ENCODE measurements at places on chromosomes 1 and 21.
A peak's percentile ranks its signal among the peaks of the same experiment; 100 is the strongest.

GRCh38 chr1:172613294-172613693 lies 45.6 kb upstream of the FASLG start:
- DNase-seq, result no peak

DNA sequence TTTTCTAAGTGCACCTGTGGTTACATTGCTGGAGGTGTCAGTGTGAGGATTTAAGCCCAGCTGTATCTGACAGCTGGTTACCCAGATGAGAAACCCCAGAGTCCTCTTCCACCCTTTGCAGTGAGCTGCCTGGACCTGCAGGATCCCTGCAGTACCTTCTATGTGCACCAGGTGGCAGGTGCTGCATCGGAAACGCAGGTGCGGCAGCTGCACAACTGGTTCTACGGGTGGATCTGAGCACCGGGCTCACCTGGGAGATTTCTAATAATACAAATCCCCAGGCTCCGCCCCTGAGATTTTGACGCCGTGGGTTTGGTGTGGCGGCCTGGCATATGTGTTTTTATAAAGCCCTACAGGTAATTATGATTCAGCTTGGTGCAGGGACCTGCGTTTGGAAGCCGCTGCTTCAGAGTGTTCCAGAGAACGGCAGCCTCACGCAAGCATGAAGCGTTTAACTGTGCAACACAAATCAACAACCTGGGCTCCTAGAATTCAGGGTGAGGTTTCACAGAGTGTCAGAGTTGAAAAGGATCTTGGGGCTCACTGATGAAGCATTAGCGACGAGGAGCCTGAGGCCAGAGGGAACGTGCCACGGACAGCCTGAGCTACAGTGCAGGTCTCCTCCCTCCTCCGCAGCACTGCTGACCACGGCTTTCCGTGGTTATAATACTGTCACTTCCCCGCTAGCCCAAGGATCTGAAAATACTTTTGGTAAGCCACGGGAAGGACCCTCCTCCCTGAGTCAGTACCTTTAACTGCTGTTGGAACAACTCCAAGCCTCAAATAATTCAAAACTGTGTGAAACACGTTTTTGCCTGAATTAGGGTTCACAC lies 96.7 kb upstream of the TRABD2B start:
- peak; percentile 8 for DNase-seq

DNA sequence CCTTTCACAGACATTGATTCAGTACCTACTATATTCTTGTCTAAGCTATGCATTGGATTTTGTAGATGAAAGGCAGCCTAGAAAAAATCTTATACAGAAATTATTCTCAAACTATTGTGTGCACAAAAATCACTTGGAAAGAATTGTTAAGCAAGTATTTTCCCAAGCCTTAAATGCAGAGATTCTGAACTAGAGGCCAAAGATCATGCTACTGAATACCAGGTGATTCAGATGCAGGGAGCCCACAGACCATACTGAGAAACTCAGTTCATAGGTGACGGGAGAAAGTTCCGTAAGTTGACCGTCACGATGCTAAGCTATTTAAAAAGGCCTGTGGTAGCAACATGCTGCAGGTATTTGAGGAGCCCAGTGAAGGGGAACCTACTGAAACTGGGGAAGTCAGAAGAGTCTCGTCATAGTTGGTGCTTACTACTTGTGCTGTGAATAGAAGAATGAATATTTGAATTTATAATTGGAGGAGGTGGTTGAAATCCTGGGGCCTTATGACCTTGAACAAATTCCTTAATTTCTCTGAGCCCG lies 150.8 kb downstream of the NFIA start:
- DNase-seq, result no peak

DNA sequence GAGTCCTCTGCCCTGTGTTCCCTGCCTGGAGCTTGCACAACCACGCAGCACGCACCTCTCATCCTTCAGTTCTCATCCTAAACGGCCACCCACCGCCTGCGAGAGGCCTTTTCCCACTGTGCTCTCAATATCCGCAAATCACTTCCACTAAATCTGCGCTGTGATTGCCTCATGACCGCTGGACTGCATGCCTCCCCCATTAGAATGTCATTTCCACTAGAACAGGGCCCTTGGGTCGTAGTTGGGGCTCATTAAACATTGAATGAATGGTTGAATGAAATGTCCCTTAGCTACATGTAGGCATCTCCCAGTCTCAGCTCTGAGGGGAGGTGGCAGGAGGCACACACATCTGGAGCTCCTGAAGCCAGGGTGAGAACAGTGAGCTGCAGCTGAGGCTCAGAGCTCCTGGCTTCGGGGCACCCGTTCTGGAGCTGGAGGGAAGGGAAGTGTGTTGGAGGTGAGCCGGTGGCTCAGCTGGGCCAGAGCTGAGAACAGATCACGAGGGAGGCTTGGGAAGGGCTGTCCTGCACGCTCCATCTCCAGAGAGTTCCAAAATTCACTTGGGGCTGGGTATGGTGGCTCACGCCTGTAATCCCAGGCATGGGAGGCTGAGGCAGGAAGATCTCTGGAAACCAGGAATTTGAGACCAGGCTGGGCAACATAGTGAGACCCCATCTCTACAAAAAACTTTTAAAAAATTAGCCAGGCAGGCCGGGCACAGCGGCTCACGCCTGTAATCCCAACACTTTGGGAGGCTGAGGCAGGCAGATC lies 30.4 kb downstream of the TMEM201 start:
- DNase-seq, result no peak

DNA sequence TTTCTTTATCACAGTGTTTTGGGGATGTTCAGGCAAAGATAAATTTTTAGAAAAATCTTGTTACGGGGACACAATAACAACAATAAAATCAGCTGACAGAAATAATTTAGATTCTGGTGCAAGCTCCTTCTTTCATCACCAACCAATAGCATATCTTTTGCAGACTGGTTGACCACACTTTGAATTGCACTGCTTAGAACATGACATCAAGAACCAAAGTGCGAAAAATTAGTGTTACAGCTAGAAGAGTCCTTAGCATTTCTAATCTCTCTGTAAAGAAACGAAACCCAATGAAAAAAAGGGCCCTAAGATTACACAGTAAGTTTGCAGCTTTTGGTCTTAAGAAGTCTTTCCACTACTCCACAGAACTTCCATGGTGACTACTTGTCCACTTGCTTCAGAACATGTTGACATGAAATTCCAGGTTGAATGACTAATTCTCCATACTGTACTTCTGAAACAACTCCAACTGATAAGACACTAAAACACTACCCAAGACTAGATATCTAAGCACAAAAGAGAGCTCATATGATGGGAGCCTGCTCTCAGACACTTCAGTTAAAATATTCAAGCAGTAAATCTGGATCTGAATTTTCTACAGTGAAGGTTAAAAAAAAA lies 31.3 kb downstream of the XKR8 start:
- DNase-seq, result no peak

DNA sequence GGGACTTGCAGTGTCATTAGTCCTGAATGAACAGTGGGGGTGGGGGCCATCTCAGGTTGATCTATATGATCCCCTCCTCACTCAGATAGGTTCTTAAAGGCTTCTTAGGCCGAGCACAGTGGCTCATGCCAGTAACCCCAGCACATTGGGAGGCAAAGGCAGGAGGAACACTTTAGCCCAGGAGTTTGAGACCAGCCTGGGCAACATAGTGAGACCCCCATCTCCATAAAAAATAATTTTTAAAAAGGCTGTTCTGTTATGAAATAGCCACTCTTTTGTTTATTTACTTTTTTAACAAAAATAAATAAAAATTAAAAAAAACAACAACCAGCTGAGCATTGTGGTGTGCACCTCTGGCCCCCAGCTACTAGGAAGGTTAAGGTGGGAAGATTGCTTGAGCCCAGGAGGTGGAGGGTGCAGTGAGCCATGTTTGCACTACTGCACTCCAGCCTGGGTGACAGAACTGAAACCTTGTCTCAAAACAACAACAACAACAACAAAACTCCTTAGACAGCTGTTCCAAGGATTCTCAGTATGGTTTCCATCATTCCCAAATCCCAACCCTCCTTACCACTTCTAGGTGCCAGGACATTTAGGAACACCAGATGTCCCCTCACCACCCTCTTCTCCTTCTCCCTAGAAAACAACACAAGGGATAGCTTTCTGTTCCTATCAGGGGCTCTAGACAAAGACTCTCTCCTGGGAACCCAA lies 2.0 kb upstream of the TRAPPC3 start:
- DNase-seq, result no peak

- DNase-seq, result no peak
Observed at GRCh38 chr1:177995369-177995768, 25.5 kb upstream of the SEC16B start.

DNA sequence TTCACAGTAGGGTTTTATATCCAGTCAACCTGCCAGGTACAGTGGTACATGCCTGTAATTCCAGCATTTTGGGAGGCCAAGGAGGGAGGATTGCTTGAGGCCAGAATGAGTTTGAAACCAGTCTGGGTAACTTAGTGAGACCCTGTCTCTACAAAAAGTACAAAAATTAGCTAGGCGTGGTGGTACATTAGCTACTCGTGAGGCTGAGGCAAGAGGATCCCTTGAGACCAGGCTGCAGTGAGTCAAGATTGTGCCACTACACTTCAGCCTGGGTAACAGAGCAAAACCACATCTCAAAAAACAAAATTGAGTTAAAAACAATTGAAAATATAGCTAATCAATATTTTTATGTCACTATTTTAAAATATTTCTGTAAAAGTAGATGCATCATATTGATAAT lies 33.2 kb downstream of the DDI2 start:
- DNase-seq, result no peak

GRCh38 chr21:46160907-46161632 lies 5.7 kb upstream of the FTCD start:
- no peak for DNase-seq

DNA sequence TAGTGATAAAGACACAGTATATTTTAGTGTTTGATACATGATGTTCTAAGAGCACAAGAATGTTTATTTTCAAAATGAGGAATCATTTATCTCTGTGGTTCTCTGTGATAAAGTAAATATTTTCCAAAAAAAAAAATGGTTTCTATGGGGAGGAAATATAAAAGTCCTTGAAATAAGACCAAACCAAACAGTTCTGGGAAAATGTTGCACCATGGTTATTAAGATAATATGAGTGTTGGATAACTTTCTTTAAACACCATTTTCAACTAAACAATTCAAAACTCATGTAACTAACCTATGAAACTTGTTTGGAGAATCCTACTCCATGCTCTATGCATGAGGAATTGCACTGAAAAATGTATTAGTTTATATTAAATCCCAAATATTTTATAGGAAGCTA lies 184.6 kb downstream of the KCNT2 start:
- DNase-seq, result no peak

GRCh38 chr21:30255679-30256078 lies 27.1 kb downstream of the KRTAP24-1 start:
- no peak for DNase-seq

DNA sequence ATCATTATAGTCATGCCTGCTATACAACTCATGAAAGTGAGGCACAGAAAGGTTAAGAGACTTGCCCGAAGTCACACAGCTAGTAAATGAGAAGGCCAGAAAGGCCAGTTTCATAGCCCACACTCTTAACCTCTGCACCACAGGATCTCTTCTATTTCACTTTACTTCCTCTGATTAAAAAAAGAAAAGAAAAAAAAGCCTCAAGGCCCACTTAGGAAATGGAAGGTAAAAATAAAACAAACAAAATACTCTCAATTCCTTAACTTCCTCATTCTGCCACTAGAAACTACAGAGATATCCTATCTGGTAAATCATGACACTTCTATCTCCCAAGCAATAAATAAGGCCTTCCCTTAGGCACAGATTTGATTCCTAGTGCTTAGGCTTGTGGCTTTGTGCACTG lies 7.6 kb upstream of the ENAH start:
- no peak for DNase-seq

DNA sequence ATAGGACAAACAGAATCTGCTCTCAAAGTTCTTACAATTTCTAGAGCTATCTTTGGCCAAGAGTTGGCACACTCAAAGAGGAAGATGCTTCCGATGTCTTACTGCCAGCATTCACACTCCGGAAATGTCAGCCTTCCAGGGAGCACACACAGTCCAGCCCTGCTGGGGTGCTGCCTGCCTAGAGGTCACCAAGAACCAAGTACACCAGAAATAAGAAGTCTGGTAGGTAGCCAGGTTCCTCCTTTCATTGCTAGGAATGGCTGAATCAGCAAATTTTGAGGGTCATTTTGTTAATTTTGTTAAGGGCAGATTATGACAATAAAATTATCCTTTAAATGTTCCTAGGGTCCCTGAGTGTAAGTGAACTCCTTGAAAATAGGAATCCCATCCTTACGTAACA lies 77.5 kb downstream of the PLPP3 start:
- no peak for DNase-seq

GRCh38 chr1:59366346-59366745 lies 69.5 kb downstream of the FGGY start:
- DNase-seq, result no peak

- peak; percentile 9 for DNase-seq
Observed at GRCh38 chr21:36966066-36966820, at the start of gene HLCS. TSS of gene HLCS (minus strand) at chr21:36966669. CDS start at chr21:36966638, 31 bp downstream.

DNA sequence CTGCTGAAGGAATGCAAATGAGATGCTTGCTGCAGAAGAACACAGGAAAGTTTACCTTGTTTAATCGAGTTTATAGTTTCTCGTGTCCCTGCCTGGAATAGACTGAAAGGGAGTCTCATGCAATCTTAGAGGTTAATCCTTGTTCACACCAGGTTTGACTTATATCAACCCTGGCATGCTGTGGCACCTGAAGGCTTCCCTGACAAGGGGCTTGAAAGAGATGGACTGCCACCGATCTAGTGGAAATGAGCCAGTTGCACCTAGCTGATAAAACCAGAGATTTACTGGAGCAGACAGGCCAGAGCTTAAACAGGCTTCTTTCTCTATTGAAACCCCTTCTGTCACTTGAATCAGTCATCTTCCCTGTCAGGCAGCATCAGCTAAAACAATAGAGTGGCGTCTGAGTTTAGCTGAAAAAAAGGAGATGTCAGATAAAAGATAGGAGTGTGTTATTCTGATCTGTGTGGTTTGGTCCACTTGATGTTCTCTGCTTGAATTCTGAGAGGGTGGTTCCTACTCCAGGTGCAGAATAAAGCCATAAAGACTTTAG lies 349.7 kb downstream of the RWDD3 start:
- DNase-seq, result peak; percentile 74

- no peak for DNase-seq
Observed at GRCh38 chr21:23162198-23162946, 2164.2 kb downstream of the NCAM2 start.

DNA sequence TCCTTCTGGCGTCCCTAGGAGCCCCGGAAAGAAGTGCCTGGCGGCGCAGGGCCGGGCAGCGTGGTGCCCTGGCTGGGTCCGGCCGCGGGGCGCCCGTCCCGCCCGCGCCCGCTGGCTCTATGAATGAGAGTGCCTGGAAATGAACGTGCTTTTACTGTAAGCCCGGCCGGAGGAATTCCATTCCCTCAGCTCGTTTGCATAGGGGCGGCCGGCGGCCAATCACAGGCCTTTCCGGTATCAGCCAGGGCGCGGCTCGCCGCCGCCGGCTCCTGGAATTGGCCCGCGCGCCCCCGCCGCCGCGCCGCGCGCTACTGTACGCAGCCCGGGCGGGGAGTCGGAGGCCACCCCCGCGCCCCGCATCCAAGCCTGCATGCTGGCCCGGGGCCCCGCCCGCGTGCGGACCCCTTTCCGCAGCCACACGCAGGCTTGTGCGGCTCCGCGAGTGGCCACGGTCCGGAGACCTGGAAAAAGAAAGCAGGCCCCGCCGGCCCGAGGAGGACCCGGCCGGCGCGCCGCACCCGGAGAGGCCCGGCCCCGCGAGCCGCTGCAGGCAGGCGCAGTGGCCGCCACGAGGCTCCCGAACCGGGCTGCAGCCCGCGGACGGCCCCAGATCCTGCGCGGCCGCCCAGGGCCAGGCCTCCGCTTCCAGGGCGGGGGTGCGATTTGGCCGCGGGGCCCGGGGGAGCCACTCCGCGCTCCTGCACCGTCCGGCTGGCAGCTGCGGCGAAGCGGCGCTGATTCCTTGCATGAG lies 160.4 kb downstream of the RUNX1 start:
- DNase-seq, result peak; percentile 85

- DNase-seq, result no peak
Observed at GRCh38 chr1:36705629-36706028, 222.9 kb upstream of the CSF3R start.

Measured in NCI-H187 treated with DMSO at 0.1 percent for 48 hours (cell line).